Psoas muscle (tissue), 8 donors: ENCODE measurements at places on chromosomes 4 and X. TPM values are rescaled to one million over a fixed set of nuclear protein-coding genes. Genes with fewer than 3 reads are reported as not detected.

- peaks cover 4% of the 10 kb centered on the region for H3K27me3 ChIP-seq
- no peak for DNase-seq
- no peaks in the 10 kb centered on the region for H3K4me1 ChIP-seq
- H3K27ac ChIP-seq = no peak overlapping the region
Measured at GRCh38 chrX:12304261-12304660, 166.0 kb downstream of the FRMPD4 start.

DNA sequence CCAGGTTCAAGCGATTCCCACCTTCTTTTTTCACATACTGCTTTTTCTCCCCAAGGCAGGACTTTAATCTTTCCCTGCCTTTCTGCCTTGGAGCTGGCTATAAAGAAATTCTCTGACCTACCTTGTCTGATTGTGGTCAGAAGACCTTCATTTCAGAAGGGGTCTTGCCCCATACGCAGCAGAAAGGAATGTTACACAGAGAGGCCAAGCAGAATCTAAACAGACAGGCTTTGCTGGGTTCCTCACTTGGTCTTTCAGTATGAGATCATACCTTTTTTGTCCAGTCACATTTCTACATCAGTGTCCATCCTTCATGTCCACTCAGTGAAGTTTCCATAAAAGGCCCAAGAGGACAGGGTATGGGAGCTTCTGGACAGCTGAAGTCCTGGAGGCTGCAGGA, 108.3 kb upstream of the RBPJ start:
- DNase-seq = no peak
- H3K4me1 ChIP-seq = no peaks in the 10 kb centered on the region
- no peak overlapping the region for H3K4me3 ChIP-seq

- no peak overlapping the region for H3K4me3 ChIP-seq
- H3K36me3 ChIP-seq = no peaks in the 10 kb centered on the region
- H3K27me3 ChIP-seq = no peaks in the 10 kb centered on the region
- DNase-seq = no peak
- H3K27ac ChIP-seq = no peak overlapping the region
- H3K4me1 ChIP-seq = no peaks in the 10 kb centered on the region
Measured at GRCh38 chrX:114715096-114715495, 131.2 kb downstream of the HTR2C start.

GRCh38 chrX:3449287-3449686, 102.8 kb upstream of the MXRA5 start:
- H3K27me3 ChIP-seq = no peaks in the 10 kb centered on the region
- DNase-seq = no peak
- H3K36me3 ChIP-seq = no peaks in the 10 kb centered on the region
- no peak overlapping the region for H3K4me3 ChIP-seq

GRCh38 chr4:6632125-6632524, 8.4 kb upstream of the MRFAP1 start:
- peaks cover 4% of the 10 kb centered on the region for H3K4me1 ChIP-seq
- no peaks in the 10 kb centered on the region for H3K27me3 ChIP-seq
- DNase-seq = no peak
- no peak overlapping the region for H3K27ac ChIP-seq

DNA sequence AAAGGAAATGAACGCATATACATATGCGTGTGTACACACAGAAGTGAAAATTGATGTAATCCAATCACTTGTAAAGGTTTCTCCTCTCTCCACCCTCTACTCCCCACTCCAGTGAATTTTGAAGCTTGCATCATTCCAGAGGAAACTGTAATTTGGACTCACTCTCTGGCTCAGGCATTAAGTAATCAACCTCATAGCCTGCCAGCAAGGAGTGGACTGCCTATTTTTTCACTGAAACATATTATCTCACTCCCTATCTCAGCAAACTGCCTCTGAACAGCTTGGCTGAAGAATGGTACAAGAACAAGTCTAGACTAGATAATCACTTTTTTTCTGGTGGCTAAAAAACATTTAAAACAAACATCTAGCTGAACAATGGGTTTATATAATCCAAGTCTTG, 124.2 kb downstream of the C4orf51 start:
- H3K36me3 ChIP-seq = no peaks in the 10 kb centered on the region
- H3K27me3 ChIP-seq = no peaks in the 10 kb centered on the region
- peaks cover 39% of the 10 kb centered on the region for H3K4me1 ChIP-seq
- H3K4me3 ChIP-seq = peak overlapping the region; percentile 49

DNA sequence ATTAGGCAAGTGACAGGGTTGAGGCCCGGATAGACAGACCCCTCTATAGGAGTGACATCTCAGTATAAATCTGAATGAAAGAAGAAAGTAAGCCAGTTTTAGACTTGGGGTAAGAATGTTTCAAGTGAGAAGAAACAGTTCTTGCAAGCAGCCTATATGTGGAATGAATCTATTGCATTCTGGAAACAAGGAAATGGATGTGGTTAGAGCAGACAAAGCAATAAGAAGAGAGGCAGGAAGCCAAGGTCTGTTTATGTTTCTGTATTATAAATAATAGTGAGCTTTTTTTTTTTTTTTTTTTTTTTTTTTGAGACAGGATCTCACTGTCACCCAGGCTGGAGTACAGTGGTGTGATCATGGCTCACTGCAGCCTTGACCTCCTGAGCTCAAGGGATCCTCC, 255.8 kb downstream of the UNC5C start:
- no peaks in the 10 kb centered on the region for H3K4me1 ChIP-seq
- H3K4me3 ChIP-seq = no peak overlapping the region
- no peak overlapping the region for H3K27ac ChIP-seq
- H3K36me3 ChIP-seq = no peaks in the 10 kb centered on the region

GRCh38 chr4:24108567-24108966, 218.7 kb upstream of the PPARGC1A start:
- no peak overlapping the region for H3K27ac ChIP-seq
- H3K4me1 ChIP-seq = peaks cover 14% of the 10 kb centered on the region
- H3K4me3 ChIP-seq = no peak overlapping the region
- no peak for DNase-seq
- no peaks in the 10 kb centered on the region for H3K27me3 ChIP-seq

- no peaks in the 10 kb centered on the region for H3K4me1 ChIP-seq
- no peak overlapping the region for H3K27ac ChIP-seq
- DNase-seq = no peak
- H3K36me3 ChIP-seq = no peaks in the 10 kb centered on the region
Measured at GRCh38 chrX:153397256-153397960, 3.7 kb downstream of the PNMA6E start.

- no peaks in the 10 kb centered on the region for H3K36me3 ChIP-seq
- H3K4me1 ChIP-seq = peaks cover 15% of the 10 kb centered on the region
- DNase-seq = no peak
- H3K4me3 ChIP-seq = no peak overlapping the region
- H3K27me3 ChIP-seq = no peaks in the 10 kb centered on the region
Measured at GRCh38 chrX:15298201-15298600, 17.2 kb downstream of the ASB11 start.

- no peaks in the 10 kb centered on the region for H3K27me3 ChIP-seq
- H3K4me3 ChIP-seq = peak overlapping the region; percentile 19
- no peak for DNase-seq
- peaks cover 25% of the 10 kb centered on the region for H3K4me1 ChIP-seq
- H3K27ac ChIP-seq = peak overlapping the region; percentile 7
Measured at GRCh38 chr4:159197260-159197884, 94.5 kb downstream of the RAPGEF2 start.

- H3K27me3 ChIP-seq = no peaks in the 10 kb centered on the region
- peak overlapping the region; percentile 95 for H3K4me3 ChIP-seq
- DNase-seq = peak; percentile 35
- H3K4me1 ChIP-seq = no peaks in the 10 kb centered on the region
- no peaks in the 10 kb centered on the region for H3K36me3 ChIP-seq
Measured at GRCh38 chr4:110196206-110196870, 2.1 kb downstream of the ELOVL6 start.

Gene SSX2B
- not detected for total RNA-seq

Gene DKK2
- 0.42 TPM for total RNA-seq

Gene CXorf38
- 3.6 TPM for total RNA-seq

Gene VSIG1
- total RNA-seq = not detected

Gene NKX6-1
- total RNA-seq = 0.28 TPM

Gene PASD1
- total RNA-seq = not detected

Gene KDR
- 8.4 TPM for total RNA-seq

Gene VAMP7
- 18.4 TPM for total RNA-seq

Gene ENPP6
- total RNA-seq = 0.13 TPM

Gene CMC4
- 11.6 TPM for total RNA-seq

Gene FAM53A
- total RNA-seq = 1.3 TPM
